Right hindlimb (tissue), 1 donor: ENCODE measurements at places on chromosomes 2 and 18.
A peak's percentile ranks its signal among the peaks of the same experiment; 100 is the strongest.

DNA sequence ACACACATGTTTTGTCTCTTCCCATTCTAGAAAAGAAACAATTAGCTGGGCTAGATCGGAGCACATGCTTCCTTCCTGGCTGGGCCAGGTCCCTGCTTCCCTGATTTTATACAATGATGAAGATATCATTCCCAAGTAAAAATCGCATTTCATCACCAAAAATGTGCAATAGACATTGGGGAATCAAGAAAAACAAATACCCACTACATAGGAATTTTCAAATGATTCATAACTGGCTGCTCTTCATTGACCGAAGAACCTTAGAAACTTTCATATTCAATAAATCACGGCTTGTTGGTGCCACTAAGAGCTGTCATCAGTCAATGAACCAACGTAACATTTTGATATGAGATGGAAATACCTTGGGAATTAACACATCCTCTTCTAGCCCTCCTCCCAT lies 373.6 kb upstream of the TRIB2 start:
- no peak for DNase-seq

GRCh38 chr2:118250001-118250400 lies 161.7 kb downstream of the INSIG2 start:
- no peak for DNase-seq

- DNase-seq, result peak; percentile 79
Measured at GRCh38 chr2:37156071-37156856, 516 bp downstream of the EIF2AK2 start.

GRCh38 chr2:6846967-6847681 lies 18.6 kb downstream of the CMPK2 start:
- no peak for DNase-seq

- peak; percentile 41 for DNase-seq
Measured at GRCh38 chr2:201882353-201883090, 76.2 kb downstream of the CDK15 start.

DNA sequence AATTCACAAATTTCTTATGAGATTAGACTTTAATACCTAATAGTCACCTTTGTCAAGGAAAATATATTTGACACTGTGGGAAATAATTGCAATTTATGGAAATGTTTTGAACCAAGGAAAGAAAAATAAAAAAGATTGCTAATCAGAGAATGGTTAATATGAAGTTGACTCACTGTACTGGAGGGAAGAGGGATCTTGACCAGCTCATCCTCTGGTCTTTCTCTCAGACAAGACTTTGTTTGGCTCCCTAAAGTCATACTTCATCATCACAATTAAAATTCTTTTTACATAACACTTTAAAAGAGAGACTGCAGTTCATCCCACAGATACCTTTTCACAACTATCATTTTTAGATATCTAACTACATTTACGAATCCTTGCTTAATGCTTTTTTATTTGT lies 538.5 kb upstream of the ZEB2 start:
- no peak for DNase-seq

DNA sequence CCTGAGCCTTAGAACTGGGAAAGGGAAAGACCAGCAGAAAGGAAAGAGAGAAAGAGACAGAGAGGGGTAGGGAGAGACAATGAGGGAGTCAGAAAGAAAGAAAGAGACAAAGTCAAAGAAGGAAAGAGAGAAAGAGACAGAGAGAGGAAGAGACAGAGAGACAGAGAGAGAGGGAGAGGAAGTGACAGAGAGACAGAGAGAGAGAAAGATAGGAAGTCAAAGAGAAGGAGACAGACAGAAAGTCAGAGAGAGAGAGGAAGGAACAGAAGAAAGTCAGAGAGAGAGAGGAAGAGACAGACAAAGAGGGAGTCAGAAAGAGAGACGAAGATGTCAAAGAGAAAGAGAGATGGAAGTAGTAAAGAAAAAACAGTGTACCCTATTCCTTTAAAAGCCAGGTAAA lies 261.8 kb downstream of the WDPCP start:
- no peak for DNase-seq

DNA sequence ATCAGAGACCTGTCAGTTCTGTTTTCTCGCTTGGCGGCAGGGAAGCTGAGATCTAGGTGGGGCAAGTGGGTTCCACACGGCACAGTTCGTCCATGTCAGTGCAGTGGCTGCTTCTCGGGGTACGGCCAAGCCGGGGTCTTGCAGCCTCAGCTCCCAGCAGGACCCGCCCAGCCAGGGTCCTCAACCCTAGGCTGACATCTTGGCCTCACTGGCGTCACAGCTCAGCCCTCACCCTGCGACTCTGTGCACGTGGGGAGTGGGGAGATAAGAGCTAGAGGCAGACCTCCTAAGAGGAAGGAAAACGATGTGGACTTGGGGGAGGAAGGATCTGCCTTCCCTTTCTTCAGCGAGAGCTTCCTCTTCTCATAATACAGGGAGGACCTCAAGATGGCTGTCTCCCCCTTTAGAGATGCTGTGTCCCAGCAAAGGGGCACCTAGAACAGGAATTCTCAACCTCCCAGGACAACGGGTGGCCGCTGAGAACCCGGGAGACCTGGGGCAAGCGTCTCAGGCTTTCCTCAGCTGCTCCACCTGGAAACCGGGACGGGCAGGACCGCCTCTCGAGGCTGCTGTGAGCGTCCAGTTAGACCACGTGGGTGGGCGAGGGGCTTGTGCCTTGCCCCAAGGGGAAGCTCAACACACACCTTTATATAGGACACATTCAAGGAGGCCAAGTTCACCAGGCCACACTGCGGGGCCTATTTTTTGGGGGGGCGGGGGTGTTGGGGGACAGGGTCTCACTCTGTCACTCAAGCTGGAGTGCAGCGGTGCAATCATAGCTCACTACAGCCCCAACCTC lies 23.5 kb upstream of the KLF11 start:
- no peak for DNase-seq

- DNase-seq, result peak; percentile 94
Measured at GRCh38 chr18:25230658-25231326, 121.2 kb downstream of the ZNF521 start.

GRCh38 chr18:45957100-45957499 lies 10.0 kb downstream of the EPG5 start:
- no peak for DNase-seq

DNA sequence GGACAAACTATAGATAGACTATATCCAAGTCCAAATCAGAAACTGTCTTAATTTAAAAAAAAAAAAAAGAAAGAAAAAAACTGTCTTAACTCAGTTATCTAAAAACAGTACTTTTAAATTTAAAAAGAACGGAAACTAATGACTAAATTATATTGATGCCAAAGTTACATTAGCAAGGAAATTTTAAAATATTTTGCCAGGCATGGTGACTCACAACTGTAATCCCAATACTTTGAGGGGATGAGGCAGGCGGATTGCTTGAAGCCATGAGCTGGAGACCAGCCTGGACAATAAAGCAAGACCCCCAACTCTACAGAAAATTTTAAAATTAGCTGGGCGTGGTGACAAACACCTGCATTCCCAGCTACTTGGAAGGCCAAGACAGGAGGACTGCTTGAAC lies 30.9 kb downstream of the MEMO1 start:
- no peak for DNase-seq

- DNase-seq, result peak; percentile 39
Measured at GRCh38 chr2:164495491-164496223, 125.6 kb downstream of the GRB14 start.

GRCh38 chr2:26536371-26537068 lies 58.6 kb upstream of the OTOF start:
- no peak for DNase-seq

GRCh38 chr2:79796641-79797040 lies 283.8 kb downstream of the CTNNA2 start:
- DNase-seq, result no peak

- DNase-seq, result peak; percentile 51
Measured at GRCh38 chr18:55096263-55096951, 137.1 kb upstream of the CCDC68 start.

DNA sequence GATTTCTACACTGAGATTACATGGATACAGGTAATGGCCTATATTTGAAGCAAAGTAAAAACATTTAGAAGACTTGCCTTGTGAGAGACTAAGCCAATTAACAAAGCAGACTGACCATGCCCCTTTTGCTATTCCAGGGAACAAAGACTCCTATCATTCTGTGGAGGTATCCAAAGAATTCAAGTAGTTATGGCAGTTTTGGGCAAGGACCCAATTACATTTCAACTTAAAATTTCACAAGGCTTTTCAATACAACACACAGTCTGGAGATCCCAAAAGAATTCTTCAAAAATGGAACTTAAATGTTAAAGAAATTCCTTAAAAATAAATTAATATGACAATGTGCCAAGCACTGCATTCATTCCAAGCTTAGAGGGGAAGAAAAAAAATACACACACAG lies 109.2 kb upstream of the CHRNA1 start:
- no peak for DNase-seq

- no peak for DNase-seq
Measured at GRCh38 chr18:57131782-57132181, 15.1 kb upstream of the BOD1L2 start.

GRCh38 chr2:2805263-2805662 lies 474.2 kb upstream of the MYT1L start:
- DNase-seq, result no peak

DNA sequence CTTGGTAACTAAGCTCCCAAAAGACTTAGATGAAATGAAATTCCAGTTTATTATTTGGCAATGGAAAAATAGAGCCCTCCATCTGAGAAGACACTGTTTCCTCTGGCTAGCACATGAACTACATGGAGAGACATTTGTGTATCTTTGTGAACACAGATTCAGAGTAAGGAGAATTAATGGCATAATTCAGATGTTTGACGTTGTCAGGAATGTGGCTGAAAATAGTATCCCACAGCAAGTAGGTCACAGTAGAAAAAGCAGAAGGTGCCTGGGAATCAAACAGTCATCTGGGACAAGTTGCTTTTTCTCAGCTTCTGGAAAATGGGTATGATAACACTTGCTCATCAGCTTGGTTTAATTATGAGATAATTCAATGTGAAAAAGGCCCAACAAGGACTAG lies 288.6 kb downstream of the PTPRM start:
- no peak for DNase-seq

DNA sequence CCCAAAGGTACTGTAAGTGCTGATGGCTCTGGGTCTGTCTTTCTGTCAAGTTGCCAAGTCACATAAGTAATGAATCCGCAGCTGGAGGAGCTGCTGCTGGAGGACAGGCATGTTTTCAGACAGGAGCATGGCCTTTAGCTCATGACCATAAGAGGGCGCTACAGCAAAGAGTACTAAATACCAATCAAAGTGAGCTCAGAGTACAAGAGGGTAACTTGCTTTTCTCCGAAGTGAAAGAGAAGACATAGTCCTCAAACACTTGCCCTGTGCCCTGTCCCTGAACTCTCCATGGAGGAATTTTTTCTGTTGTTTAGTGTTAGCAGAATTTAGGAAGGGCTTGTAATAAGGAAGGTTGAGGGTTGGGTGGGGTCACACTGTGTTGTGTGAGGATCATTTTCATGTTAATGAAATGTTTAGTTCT lies 58.0 kb upstream of the EML6 start:
- DNase-seq, result no peak

GRCh38 chr2:202687276-202687675 lies 52.5 kb downstream of the FAM117B start:
- no peak for DNase-seq

GRCh38 chr2:47334356-47335136 lies 68.4 kb upstream of the MSH2 start:
- no peak for DNase-seq

DNA sequence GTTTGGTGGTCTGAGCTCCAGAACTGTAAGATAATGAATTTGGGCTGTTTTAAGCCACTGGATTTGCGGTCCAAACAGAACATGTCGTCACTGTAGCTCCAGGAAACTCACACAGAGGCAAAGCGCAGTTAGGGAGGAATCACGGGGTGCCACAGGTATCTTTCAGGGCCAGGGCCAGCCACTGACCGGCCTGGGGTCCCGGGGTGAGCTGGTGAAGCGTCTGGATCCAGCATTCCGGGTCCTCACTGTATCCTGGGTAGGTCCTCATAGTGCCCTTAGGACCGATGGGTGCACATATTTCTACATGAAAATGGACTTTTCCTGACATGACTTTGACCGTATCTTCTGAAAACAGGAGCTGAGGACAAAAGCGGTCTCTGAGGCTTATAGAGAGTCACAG lies 196.0 kb upstream of the HDAC4 start:
- DNase-seq, result no peak

GRCh38 chr2:122323927-122324326 lies 568.5 kb downstream of the TSN start:
- no peak for DNase-seq

- no peak for DNase-seq
Measured at GRCh38 chr2:219003267-219003634, 10.0 kb upstream of the CRYBA2 start.

DNA sequence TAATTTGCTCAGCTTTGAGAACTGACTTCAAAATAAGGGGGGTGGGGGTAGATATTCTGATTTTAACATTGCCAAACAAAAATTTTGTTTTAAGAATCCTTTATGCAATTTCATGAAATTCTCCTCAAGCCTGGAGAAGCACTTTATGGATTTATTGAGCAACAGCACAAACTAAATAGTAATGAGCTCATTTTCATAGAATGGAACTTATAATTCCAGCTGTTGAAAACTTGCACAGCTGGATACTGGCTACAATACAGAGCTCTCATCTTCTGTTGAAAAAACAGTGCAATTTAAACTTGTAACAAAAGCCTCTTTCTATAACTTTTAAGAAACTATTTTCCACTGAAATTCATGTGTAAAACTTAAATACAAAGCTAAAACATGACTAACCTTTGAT lies 137.6 kb upstream of the FN1 start:
- no peak for DNase-seq

DNA sequence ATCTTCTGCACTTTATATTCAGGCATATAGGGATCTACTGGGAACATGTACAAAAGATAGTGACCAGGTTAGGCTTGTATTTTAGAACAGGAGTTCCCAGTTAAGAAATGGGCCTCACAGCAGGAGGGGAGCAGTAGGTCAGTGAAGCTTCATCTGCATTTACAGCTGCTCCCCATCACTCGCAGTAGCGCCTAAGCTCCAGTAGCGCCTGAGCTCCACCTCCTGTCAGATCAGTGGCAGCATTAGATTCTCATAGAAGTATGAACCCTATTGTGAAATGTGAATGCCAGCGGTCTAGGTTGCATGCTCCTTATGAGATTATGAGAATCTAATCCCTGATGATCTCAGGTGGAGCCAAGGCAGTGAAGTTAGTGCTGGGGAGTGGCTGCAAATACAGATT lies 224.4 kb upstream of the CYRIA start:
- no peak for DNase-seq

DNA sequence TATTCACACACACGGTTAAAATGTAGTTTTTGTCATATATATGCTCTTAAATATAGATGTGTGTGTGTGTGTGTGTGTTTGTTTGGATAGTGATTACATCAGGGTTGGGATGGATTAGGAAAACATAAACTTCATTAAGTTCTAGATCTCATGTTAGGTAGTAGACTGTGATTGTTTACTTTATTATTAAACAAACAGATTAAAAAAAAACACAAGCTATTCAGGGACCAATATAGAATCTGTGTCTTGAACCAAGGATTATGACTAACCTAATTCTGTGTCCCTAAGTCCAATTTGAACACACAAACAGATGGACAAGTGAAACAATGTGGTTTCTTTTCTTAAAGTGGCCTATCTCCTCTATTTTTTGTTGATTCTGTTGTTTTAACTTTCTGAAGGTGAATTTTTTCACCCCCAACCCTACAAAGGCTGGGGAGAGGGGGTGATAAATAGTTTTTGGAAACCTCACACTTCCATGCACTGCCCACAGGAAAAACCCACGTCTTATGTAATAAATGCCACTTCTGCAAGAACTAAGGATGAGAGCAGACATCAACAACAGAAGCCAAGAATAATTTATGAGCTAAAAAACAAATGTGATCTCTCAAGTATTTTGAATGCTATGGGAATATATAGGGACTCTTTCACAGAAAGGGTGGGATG lies 40.7 kb downstream of the IL1R2 start:
- no peak for DNase-seq
